Right ventricle myocardium superior (tissue), 1 donor: ENCODE measurements at places on chromosomes 3 and 15. TPM values are rescaled to one million over a fixed set of nuclear protein-coding genes. Genes with fewer than 3 reads are reported as not detected.

NRG4 gene
- total RNA-seq: not detected

SYNM gene
- total RNA-seq: 295 TPM

VGLL3 gene
- 2.7 TPM for total RNA-seq

DNA sequence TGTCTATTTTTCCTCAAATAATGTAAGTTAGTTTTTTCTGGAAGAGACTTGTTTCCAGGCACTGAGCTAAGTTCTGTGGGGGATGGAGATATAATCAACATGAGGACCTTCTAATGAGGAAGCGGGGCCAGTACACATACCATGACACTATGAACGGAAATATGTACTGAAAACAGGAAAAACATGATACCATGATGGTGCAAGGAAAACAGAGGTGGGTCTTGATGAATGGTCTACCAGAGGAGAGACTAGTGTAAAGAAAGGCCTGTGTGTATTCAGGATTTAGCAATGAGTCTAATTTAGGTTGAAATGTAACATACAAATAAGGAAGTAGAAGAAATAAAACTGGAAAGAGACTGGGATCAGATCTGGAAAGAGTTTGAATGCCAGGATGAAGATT, 38.9 kb upstream of the TPRG1 start:
- no peak for DNase-seq

- no peak for DNase-seq
Observed at GRCh38 chr3:161413855-161414210, 42.5 kb upstream of the SPTSSB start.

DNA sequence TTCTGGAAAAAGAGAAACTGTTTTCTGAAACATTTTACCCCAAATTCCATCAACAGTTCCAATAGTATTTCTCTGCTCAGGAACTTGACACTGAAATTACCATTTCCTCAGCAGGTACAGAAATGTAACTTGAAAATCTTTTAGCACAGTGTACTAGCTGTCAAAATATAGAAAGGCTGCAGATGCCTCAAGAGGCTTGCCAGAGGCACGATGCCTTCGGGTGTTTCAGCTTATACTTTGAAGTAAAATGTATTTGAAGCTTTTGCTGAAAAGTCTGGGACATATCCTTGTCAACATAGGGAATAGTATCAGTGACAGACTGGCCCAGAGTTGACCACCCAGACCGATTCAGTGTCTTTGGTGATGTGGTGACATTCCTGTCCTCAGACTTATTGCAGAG, 154.4 kb upstream of the CHRM5 start:
- no peak for DNase-seq
